ENCODE measurements at places on chromosomes 3 and 15. TPM values are rescaled to one million over a fixed set of nuclear protein-coding genes. Genes with fewer than 3 reads are reported as not detected.

Gene HCLS1
- total RNA-seq, result 0.56 TPM

Gene ITGB5
- 71.7 TPM for total RNA-seq

Gene STXBP5L
- not detected for total RNA-seq

Gene NUP210
- under 0.01 TPM for total RNA-seq

Gene SPINT1
- total RNA-seq, result 0.56 TPM

Gene GOLGA6A
- total RNA-seq, result not detected

Gene ERICH6
- not detected for total RNA-seq

Gene EFCC1
- total RNA-seq, result not detected

Gene ZNF445
- total RNA-seq, result 6.3 TPM

Gene GCHFR
- 1.4 TPM for total RNA-seq

Gene DNAH1
- total RNA-seq, result 2.0 TPM

Gene EAF2
- total RNA-seq, result 2.3 TPM

Gene OR5K2
- total RNA-seq, result not detected

Gene PLD1
- 9.2 TPM for total RNA-seq

Measured in IMR-90 (cell line).